Brain pericyte (primary cell): ENCODE measurements at places on chromosomes 11 and 22.

DNA sequence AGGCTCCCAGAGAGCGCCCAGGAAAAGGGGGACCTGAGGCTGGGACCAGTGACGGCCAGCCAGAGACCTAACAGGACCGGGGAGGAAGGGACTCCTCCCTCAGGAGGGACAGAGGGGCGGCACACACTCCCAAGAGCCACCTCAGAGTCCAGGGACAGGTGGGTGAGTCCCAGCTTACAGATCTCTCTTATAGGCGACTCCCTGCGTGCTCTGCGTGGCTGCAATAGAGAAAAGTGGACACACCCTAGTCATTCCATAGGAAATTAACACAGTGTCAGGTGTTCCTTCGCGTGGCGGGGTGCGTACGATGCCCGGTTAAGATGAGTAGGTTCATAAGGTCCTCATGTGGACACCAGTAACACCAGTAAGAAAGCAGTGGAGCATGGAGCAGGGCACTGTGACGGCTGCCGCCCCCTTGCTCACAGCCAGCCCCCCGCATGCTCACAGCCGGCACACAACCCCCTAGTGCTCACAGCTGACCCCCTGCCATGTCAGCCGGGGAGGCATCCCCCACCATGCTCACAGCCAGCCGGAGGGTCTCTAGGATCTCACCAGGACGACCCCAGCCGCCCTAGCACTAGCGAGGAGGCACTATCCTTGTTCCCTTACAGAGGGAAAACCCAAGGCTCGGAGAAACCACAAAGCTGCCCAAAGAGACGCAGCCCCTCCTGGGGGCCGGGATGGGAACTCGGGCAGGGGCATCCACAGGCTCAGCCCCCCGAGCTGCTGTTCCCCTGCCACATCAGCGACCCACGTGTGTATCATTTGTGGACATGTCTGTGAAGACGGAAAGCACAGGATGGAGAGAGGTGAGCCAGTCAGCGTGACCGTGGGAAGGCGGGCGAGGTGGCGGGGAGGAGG lies 426.8 kb downstream of the TBC1D22A start:
- no peak for DNase-seq

DNA sequence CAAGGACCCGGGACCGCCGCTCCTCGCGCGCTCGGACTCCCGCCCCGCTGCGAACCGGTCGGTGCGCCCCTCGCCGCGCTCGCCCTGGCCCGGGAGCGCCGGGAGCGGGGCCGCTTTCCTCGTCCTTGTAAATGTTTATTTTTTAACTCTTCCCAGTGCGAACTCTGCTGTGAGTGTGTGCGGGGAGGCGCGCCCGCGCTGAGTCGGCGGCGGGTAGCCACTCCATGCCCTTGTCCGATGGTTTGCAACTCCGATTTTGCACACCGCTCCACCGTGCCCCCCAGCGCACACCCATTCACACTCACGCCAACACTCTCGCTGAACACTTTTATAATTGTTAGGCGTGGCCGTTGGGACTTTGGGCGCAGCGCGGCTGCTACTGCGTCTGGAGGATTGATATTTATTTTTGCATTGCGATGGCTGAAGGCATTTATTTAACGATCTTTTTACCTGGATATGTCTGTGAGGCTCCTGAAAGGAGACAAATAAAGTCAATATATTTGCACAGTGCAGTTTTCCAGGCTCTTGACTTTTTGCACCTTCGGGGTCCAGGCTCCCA lies 1.0 kb downstream of the C11orf96 start:
- no peak for DNase-seq

- DNase-seq = no peak
These were observed 20.8 kb downstream of the TOLLIP start for GRCh38 chr11:1288426-1289151.

DNA sequence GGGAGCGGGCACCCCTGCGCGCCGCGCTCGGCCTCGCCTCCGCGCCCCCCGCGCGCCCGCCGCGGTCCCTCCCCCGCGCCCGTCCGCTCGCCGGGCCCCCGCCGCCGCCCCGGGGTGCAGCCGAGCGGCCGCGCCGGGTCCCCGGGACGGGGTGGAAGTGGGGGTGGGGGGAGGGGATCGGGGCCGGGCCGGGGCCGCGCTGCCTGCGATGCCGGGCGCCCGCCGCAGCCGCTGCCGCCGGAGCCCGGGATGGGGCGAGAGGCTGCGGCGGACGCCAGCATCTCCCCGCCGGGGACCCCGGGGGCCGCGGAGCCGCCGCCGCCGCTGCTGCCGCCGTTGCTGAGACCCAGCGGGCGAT lies 365 bp downstream of the MGAT3 start:
- DNase-seq = no peak

DNA sequence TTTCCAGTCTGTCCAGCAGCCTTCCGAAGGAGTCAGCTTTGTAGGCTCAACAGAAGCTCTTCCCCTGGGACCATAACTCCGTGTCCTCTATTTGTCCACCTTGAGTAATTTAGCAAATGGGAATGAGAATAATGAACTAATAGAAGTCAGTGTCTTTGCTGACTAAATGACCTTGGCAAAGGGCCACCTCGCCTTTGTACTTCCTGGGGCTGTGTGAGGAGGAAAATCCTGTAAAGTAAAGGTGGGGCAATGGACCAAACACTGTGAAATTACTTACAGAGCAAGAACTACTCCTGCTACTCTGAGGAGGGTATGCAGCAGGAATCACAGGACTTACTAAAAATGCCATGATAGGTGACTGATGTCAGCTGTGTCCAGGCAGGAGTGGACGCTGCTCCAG lies 36.2 kb upstream of the CSNK2A3 start:
- DNase-seq = no peak

DNA sequence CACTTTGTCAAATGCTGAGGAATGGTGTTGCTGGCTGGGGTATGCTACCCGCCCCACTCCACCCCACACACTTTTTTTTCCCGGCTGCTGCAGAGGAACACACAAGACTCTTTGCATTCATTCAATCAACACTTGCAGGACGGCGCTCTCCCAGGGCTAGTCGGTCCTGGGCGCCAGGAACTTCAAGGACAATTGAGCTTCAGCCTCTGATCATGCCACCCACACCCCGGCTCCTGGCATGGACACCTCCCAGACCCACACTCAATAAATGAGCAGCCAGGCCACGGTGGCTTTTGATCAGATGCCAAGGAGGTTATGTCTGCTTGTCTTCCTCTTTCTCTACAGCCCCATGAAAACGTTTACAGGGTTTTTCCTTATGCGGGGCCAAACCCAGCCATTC lies 19.8 kb downstream of the TPST2 start:
- DNase-seq = no peak

DNA sequence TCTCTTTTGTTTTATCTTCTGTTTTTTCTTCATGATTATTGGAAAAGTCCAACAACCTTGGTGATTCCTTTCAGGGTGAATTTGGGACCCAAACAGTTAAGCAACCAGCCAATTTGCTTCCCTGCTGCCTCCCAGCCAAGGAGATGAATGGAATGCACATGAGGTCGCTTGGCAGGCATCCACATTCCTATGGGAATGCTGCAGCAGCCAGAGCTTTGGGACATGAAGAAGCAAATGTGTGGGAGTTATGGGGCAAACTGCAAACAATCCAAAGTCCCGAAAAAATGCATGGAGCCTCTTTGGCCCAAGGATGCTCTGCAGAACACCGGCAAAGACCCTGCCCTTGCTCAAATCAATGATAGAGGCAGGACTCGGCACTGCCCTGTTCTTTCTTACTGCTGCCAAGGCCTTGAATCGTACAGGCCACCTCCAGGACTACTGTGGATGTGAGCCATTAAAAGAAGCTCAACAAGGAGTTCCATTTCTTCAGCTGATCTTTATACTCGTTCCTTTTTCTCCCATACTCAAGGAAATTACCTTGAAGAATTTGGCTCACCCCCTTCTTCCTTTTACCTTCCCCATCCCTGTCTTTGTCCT lies 117.3 kb upstream of the TEAD1 start:
- DNase-seq = peak; percentile 44

- no peak for DNase-seq
These were observed 27.1 kb upstream of the WNT11 start for GRCh38 chr11:76233196-76233921.

GRCh38 chr11:72331761-72332160 lies 87.8 kb upstream of the PHOX2A start:
- no peak for DNase-seq

GRCh38 chr22:27877501-27877900 lies 41.6 kb downstream of the PITPNB start:
- DNase-seq = no peak

DNA sequence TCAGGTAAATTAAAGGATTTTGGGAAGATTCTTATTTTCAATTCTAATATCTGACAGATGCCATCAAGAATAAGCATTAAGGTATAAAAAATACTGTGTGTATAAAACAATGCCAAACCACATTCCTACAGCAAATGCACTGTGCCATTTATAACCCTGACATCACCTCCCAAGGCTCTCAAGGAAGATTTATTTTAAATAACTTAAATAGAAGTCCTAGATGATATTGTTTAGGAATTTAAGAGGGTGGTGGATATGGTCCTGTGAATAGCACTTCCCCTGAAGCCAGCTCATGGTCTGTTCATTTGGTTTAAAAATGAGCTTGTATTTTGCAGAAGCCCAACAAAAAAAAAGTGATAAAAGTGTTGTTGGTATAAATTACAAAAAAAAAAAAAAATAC lies 32.1 kb downstream of the PPIL2 start:
- DNase-seq = no peak

- no peak for DNase-seq
These were observed 51.3 kb downstream of the IGLL5 start for GRCh38 chr22:22938672-22939587.
